ENCODE measurements at places on chromosomes 4 and X. TPM values are rescaled to one million over a fixed set of nuclear protein-coding genes. Genes with fewer than 3 reads are reported as not detected.
A peak's percentile ranks its signal among the peaks of the same experiment; 100 is the strongest.

GRCh38 chr4:174402470-174403176 lies 118.9 kb downstream of the CEP44 start:
- no peak for DNase-seq

GRCh38 chr4:106289737-106290136 lies 26.3 kb downstream of the TBCK start:
- no peak for DNase-seq

DNA sequence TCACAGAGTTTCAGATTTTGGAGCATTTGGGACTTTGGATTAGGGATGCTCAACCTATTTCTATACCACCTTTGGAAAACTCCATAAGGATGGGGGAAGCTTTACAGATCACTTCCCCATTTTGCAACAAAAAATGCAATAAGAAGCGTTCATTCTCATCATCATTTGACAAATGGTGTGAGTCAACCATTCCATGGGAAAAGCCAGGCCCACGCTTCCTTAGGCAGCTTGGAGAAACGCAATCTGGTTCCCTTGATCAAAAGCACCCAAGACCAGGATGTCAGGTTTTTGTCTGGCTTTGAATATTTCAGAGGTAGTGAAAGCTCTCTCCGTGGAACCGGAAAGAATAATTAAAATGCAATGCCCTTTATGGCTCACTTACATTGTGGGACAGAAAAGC lies 79.3 kb upstream of the C4orf50 start:
- DNase-seq: no peak

- DNase-seq: no peak
Measured at GRCh38 chr4:173448608-173449379, 49.9 kb upstream of the SCRG1 start.

GRCh38 chr4:123709336-123709735 lies 312.7 kb downstream of the SPRY1 start:
- no peak for DNase-seq

- no peak for DNase-seq
Measured at GRCh38 chr4:168844353-168845049, 165.6 kb downstream of the CBR4 start.

DNA sequence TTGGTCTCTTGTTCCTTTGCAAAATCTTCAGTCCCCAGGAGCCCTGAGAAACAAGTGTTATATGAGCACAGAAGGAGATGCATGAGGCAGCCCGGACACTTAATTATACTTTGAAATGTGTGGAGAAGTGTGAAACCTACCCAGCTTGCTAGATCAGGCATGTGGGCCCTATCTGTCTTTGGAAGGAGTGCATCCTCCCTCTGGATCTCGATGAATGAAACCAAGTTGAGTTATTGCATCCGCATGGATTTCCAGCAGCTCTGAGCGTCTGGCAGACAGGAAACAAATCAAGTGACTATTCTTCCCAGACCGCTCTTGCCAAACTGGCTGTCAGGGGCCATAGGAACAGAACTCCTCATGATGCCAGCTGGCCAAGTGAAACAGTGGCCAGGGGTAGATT lies 19.6 kb upstream of the SOWAHD start:
- no peak for DNase-seq

DNA sequence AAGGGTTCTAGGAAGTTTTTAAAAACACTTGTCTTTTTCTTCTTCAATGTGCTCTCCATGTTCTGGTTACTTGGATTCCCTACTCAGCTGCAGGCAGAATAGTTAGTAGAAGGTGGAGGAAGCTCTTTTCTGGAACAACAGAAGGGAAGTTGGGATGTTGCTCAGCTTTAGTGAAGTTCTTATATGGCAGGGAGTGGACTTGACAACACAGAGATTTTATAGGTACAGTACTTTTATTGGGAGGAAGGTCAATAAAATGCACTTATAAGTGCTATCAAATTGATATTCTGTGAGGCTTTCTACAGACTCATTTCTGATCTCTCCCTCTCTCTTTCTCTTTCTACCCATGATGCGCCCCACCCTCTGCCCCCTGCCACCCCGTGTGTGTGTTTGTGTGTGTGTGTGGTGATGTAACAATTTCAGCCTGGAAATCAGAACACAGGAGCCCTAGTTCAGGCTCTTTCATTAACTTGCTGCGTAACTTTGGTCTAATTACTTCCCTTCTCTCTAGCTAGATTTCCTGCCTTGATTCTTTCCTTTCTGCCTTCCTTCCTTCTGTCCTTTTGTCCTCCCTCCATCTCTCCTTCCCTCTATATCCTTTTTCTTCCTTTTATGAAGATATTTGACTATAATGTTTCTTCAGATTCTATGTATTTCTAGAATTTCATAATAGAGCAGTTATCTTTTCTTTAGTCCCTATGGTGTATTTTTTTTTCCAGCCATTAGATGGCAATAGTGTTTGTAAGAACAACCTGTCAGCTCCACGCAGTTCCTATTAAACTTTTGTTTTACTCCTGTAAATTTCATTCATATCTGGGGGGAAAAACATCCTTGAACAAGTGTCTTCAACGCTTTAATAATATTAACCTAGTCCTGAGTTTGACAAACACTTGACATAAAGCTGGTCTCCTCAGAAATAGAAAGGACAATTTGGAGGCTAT lies 37.1 kb downstream of the HEPH start:
- no peak for DNase-seq

DNA sequence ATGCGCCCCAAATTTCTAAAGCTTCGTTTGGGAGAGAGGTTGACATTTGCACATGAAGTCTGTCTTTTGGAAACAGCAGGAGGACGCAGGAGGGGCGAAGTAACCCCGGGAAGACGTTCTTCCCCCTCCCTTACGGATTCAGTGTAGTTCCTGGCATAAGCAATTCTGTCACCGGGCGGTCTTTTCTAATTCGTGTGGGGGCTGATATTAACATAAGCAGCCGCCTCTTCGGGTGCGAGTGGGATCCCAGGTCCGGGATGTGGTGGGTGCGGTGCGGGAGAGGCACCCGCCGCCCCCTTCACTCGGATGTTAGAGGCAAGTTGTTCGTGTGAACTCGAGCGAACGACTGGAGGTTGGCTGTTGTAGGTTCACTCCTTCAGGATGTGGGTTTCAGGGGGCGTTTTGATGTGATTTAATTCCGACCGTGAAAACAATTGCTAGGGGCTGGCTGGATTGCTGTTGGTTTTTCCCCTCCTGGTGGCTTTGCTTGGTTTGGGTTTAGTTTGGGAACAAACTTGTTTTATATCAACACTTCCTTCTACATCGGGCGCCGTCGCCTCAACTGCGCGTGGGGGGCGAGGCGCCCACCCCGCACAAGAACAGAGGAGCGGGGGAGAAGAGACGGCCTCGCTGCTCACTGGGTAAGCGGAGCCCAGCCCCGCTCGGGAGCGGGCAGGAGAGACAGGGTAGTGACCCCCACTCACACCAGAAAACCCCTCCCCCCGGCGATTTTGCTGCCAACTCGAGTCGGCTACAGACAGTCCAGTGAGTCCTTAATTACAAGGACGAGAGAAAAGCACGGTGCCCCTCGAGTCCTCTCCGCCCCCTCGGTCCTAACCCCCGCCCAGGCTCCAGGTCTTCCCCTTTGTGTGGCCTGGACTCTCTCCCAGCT lies 2.9 kb upstream of the LEF1 start:
- no peak for DNase-seq

GRCh38 chrX:106707771-106708454 lies 18.6 kb upstream of the RNF128 start:
- no peak for DNase-seq

GRCh38 chr4:115537387-115537786 lies 424.0 kb upstream of the NDST4 start:
- DNase-seq: no peak

- DNase-seq: no peak
Measured at GRCh38 chr4:95877636-95878035, 37.7 kb downstream of the PDHA2 start.

DNA sequence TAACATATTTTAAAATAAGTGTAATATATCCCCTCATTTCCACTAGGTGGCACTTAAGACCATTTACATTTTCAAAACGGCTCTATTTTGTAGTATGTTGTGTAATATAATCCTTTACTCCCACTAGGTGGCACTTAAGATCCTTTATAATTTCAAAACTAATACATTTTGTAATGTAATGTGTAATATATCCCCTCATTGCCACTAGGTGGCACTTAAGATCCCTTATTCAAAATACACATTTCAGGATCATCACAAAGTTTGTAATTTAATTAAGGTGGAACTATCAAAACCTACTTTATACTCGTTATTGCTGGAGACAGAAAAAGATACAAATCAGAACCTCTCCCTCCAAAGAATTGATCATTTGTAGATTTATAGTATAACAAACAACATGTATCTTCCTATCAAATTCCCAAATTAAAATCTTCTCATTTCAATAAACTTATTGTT lies 132.5 kb downstream of the ARHGAP6 start:
- DNase-seq: peak; percentile 39

- no peak for DNase-seq
Measured at GRCh38 chr4:157265281-157265680, 44.8 kb downstream of the GRIA2 start.

- no peak for DNase-seq
Measured at GRCh38 chr4:16043642-16044498, 40.0 kb downstream of the PROM1 start.

- no peak for DNase-seq
Measured at GRCh38 chrX:43870011-43870410, 12.2 kb downstream of the MAOB start.

- peak; percentile 9 for DNase-seq
Measured at GRCh38 chr4:45438047-45438446, 685.8 kb downstream of the GABRG1 start.

DNA sequence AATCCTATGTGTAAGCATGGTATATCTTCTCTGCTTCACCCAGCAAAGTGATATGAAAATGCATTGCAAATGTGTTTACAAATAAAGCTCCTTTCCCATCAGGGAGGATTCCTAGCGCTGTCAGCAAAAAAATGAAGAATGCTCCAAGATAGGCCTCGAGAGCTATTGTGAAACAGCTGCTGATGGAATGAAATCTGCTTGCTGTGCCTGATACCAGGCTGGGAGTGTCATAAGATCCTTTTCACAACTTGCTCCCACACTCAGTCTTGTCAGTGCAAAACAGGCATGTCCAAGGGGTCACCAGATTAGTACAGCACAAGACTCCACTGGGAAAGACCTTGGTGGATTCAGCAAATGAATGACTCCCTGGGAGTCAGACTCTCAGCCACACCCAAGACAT lies 34.1 kb downstream of the HNRNPH2 start:
- no peak for DNase-seq

GRCh38 chrX:109830157-109830703 lies 97.2 kb upstream of the ACSL4 start:
- no peak for DNase-seq

GRCh38 chr4:118758293-118758692 lies 73.1 kb downstream of the METTL14 start:
- DNase-seq: no peak

- no peak for DNase-seq
Measured at GRCh38 chr4:119664168-119664907, 35.7 kb upstream of the PDE5A start.

- DNase-seq: no peak
Measured at GRCh38 chr4:118018381-118019145, 15.7 kb upstream of the NDST3 start.

DNA sequence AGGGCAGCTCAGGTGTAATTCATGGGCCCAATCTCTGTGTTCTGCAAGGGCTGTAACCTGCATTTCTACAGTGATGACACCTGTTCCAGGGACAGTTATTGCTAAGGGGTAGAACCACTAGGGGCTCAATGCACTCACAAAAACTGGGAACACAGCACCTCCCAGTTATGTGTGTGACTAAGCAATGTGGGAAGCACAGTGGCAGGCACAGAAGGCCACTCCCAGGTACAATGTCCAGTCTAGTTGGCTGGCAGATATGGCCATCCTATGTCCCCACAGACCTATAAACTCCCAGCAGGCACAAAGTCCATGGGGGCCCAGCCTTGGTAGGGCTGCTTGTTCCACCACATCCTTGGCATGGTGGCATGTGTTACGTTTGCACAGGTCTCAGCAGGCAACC lies 25.7 kb downstream of the CXCL13 start:
- DNase-seq: no peak

- no peak for DNase-seq
Measured at GRCh38 chr4:119602366-119602765, 26.2 kb downstream of the PDE5A start.

DNA sequence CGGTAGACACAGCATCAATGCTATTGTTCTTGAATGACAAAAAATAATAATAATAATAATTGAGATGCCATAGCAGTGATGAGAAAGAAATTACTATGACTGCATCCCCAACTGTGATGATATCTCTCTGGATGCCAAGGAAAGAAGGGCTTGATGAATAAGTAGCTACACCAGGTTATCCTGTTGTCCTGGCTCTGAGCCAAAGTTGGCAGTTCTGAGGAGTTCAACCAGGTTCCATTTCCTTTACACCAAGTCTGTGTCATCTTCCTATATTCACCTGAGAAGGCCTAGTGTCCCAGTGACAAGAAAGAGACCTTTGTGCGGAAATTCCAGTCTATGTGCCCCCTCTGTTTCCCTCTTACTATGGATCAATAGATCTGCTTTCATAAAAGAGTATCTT lies 3.4 kb upstream of the MAML3 start:
- DNase-seq: no peak

DNA sequence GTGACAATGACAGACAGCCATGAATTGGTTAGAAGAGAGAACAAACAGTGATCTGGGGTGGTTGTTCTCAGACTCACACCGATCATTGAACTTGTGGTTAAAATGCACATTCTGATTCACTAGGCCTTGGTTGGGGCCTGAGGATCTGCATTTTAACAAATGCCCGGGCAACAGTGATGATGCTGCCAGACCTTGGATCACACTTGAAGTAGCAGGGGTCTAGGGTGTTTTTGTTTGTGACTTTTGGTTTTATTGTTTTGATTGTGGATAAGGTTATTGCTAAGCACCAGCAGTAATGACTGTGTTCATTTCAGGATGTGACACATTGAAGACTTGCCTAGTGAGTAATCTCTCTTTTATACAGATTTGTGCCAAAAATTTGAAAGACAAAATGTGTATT lies 36.5 kb downstream of the TXLNG start:
- DNase-seq: no peak

CYBB gene
- not detected for total RNA-seq

MAGEA1 gene
- not detected for total RNA-seq

CC2D2A gene
- total RNA-seq: 15.2 TPM

PAGE2 gene
- not detected for total RNA-seq

L1CAM gene
- 35.7 TPM for total RNA-seq

TGIF2LX gene
- total RNA-seq: not detected
